Mesothelial cell of epicardium (in vitro differentiated cells): ENCODE measurements at places on chromosomes 5 and 9.

DNA sequence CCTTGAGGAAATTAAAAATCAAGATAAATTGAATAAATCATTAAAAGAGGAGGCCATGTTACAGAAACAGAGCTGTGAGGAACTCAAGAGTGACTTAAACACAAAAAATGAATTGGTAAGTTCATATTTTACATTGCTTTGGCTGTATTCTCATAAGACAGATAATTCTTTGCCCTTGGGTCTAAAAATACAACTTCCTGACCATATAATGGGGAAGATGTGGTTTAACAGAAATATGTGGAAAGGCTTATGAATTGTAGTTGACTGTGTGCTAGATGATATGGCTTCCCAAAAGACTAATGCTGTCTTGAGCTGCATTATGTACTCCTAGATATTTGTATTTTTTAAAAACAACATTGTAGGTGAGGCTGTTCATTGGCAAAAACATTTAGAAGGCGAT lies 33.1 kb downstream of the CNTRL start:
- no peak for DNase-seq

- DNase-seq: no peak
Observed at GRCh38 chr5:134647750-134648424, 698 bp upstream of the SEC24A start.

- DNase-seq: no peak
Observed at GRCh38 chr9:35285731-35286130, 123.9 kb downstream of the UNC13B start.

- DNase-seq: no peak
Observed at GRCh38 chr9:107751567-107752210, 262.1 kb upstream of the KLF4 start.

GRCh38 chr5:87413343-87413645 lies 564 bp upstream of the CCNH start:
- no peak for DNase-seq

GRCh38 chr9:136198605-136199083 lies 6.3 kb downstream of the LHX3 start:
- DNase-seq: no peak

DNA sequence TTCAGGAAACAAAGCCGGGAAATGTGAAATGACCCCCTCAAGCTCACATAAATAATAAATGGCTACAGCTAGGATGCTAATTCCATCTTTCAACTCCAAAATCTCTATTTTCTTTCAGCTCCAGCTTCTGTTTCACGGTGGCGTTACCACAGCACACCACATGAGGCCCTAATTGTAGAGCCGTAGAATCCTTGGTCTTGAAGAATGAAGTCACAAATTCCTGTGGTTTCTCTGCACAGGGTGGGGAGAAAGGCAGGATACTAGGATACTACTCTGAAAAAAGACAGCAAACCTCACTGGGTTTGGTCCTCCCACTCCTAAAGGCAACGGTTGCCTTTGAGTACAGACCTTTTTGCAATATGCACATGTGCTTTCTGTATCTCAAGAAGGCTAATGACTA lies 13.9 kb upstream of the RARS1 start:
- DNase-seq: no peak

DNA sequence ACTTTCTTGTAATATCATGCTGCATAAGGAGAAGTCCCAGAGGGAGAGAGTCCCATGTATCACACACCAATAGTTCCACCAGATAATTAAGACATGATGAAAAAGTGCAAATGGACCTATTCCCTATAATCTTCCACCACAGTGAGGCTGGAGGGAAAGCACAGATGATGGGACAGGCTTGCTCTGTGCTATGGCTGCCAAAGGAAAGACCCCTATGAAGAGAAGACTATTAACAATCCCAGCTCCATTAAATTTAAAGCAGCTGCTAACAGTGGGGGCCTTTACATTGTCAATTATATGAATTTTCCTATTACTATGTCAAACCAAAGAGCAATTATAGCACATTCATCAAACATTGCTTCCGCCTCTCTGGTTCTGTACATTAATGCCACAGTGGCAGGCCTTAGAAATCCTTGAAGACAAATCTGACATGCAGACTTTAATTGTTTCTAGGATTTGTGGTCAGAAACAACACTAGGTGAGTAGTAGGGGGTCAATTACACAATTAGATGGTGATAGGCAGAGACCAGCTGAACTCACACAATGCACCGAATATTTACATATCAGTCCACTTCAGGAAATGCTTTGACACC lies 551.3 kb downstream of the TLE1 start:
- no peak for DNase-seq

GRCh38 chr5:143064218-143064641 lies 294.1 kb downstream of the ARHGAP26 start:
- no peak for DNase-seq

GRCh38 chr5:98777295-98777694 lies 3.8 kb downstream of the RGMB start:
- no peak for DNase-seq

- no peak for DNase-seq
Observed at GRCh38 chr5:135238622-135239452, 160.2 kb downstream of the MACROH2A1 start.

GRCh38 chr5:16735101-16736060 lies 118.6 kb upstream of the RETREG1 start:
- DNase-seq: no peak
